ENCODE measurements at places on chromosomes 1 and 21.

GRCh38 chr1:2471587-2472001, 4.5 kb upstream of the PLCH2 start:
- DNase-seq: no peak

DNA sequence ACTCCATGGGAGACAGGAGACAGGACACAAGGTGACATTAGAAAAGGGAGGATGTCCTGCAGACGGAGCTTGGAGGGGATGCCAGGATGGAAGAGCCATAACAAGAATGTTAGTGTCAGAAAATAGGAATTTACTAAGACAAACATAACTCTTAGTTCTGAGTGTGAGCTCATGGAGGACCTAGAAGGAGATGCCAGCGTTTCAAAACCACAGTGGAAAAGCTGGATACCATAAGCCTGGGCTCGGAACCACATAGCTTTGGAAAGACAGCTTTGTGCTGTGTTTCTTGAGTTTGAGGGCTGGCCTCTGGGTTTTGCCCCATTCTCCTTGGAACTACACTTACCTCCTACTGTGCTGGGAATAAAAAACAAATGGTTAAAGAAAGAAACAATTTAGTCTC, 128.4 kb downstream of the S1PR1 start:
- no peak for DNase-seq

DNA sequence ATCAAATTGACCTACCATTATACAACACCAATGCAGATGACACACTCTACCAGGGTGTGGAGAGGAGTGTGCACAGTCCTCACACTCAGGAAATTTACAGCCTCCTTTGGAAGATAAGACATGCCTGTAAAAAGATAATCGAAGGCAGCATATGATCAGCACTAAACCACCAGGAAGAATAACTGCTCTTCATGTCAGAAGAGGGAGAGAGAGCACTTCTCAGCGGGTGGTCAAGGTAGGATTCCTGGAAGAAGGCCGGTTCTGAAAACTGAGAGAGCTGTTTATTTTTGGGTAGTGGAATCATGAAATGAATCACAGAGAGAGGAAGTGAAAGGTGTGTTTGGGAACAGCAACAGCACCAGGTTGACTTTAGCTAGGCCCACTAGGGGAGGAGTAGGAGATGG, 14.0 kb upstream of the ZNF697 start:
- DNase-seq: no peak

DNA sequence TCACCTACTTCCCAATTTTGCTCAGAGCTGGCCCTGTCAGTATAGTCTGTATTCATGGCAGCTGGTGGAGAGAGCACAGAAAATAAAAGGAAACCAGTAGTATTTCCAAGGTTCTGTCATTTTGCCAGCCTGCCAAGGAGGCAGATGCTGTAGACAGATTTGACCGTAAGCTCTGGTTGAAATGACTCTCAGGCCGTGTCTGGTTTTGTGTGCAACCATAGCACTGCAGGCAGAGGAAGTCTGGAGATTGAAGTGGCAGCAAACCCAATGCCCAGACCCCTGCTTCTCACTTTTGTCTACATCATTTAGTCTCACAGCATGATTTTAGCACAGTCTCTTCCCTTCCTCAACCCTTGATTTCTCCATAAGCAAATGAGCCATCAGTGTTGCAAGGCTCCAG, 291.7 kb downstream of the PAPPA2 start:
- DNase-seq: no peak

GRCh38 chr1:174135211-174135610, 24.1 kb upstream of the RABGAP1L start:
- DNase-seq: no peak

- no peak for DNase-seq
Observed at GRCh38 chr1:228020686-228021354, 14.0 kb downstream of the WNT3A start.

GRCh38 chr21:33058527-33058926, 11.4 kb upstream of the OLIG1 start:
- DNase-seq: no peak

DNA sequence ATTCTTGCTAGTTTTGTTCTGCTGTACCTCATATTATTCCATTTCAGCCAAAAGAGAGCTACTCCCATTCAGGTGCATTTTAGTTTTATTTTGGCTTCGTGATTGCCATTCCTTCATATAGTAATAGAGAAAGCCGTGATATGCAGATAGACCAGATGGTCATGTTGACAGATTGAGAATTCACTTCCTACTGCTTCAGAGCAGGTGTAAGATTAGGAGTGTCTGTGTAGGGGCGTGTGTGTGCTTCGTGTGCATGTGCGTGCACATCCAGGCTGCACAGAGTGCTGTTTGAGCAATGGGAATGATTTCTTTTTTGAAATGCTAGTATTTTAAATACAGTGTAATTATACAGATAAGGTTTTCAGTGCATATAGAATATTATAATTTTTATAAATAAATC, 10.3 kb downstream of the NFIA start:
- no peak for DNase-seq

- DNase-seq: no peak
Observed at GRCh38 chr1:103416681-103417286, 108.7 kb upstream of the RNPC3 start.

DNA sequence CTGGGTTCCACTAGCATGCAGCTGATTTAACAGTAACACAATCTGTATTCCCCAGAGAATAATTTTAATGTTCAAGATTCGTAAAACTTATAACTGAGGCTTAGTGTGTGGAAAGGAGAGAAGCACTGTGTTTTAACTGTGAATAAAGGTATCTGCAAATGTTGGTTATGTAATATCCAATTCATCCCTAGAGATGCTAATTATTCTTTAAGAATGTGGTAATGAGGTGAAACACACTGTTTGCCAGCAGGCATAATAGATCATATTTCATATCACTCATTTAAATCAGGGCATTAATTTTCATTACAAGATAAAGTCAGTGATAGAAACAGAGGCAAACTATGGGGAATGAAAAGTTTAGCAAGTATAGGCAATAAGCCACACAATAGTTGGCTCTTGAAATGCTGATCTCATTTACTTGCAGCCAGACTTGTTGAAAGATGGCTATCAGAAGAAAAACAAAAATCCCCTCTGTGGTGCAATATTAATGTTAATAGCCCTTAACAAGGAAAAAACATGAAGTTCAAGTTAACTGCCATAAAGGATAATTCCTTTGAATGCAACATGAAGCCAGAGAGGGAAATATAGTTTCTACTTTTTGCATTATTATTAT, 33.4 kb downstream of the HMCN1 start:
- DNase-seq: no peak

DNA sequence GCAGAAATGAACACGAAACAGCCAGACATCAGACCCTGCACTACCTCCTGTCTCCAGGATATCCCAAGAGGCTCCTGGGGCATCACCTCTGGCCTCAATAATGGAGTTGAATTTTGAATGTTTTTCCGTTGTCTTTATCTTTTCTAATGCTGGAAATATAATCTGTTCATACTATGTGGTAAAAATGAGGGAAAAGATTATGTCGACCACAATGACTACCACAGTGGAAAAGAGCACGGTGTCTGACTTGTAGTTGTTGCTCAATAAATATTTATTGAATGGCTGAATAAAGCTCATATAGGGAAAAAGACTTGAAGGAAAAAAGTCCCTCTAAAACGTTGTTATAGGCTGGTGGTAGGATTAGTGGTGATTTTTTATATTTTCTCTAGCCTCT, 44.6 kb upstream of the ROR1 start:
- DNase-seq: no peak

DNA sequence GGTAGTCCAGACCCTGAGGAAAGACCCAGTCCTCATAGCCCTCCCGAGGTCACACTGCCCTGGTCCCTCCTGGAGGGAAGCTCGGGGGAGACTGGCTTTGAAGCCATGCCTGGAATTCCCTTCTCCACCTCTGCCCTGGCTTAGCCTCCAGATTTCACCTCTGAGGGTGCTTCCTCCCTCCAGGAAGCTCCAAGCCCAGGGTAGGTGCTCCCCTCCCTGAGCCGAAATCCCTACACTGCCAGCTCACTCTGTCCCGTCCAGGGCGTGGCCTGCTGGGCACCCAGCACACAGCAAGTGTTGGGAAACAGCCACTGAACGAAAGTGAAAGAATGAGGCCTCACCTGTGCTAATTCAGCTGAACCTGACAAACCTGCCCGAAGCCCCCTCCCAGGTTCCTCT, 6.0 kb upstream of the TNFRSF25 start:
- no peak for DNase-seq

GRCh38 chr1:65949230-65949626, 156.5 kb downstream of the PDE4B start:
- no peak for DNase-seq

GRCh38 chr1:61362351-61362750, 280.0 kb downstream of the NFIA start:
- DNase-seq: no peak

- no peak for DNase-seq
Observed at GRCh38 chr1:167202049-167202448, 18.6 kb upstream of the POU2F1 start.

- no peak for DNase-seq
Observed at GRCh38 chr1:58035523-58035922, 511.0 kb downstream of the OMA1 start.

DNA sequence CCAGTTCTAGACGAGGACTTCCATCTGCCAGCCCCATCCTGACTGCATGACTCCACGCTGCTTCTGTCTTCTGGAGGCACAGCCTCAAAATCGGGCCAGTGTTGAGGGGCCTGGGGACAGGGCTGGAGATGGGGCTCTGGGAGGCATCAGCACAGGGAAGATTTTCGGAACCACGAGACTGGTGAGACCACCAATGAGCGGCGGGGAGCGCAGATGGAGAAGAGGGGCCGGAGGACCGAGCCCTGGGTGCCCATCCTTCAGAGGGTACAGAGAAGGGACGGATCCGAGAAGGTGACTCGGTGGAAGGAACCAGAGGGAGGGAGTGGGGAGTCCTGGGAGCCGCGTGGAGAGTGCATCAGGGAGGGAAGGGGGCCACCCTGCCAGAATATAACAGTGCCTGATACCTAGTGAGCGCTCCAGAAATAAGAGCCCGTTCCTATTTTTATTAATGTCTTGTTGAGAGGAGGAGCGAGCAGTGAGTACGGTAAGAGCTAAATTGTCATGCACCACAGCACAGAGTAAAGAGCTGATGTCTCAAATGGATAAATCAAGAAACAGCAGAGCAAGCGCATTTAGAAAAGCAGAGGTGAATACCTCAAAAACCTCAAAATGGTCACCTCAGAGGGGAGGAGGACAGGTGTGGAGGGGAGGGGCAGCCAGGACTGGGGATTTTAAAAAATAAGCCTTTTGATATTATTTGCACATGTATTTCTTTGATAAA, 26.2 kb upstream of the KIF26B start:
- no peak for DNase-seq

DNA sequence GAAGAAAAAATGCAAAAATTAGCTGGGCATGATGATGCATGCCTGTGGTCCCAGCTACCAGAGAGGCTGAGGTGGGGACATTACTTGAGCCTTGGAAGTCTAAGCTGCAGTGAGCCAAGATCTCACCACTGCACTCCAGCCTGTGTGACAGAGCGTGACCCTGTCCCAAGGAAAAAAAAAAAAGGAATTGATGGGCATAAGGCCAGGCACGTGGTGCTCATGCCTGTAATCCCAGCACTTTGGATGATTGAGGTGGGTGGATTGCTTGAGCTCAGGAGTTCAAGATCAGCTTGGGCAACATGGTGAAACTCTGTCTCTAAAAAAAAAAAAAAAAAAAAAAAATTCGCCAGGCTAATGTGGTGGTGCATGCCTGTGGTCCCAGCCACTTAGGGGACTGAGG, 55.8 kb upstream of the ATP2B4 start:
- no peak for DNase-seq

DNA sequence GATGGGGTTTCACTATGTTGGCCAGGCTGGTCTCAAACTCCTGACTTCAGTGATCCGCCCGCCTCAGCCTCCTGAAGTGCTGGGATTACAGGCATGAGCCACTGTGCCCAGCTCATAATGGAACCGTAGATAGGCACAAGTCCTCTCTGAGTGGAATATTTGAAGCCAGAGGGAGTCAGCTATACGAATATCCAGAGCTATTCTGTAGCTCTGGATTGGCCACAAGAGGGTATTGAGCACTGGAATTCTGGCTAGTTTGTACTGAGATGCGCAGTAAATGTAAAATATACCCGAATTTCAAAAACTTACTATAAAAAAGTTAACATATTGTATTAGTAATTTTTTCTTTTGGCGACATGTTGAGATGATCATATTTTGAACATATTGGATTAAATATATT, 851 bp upstream of the VPS13D start:
- DNase-seq: no peak

DNA sequence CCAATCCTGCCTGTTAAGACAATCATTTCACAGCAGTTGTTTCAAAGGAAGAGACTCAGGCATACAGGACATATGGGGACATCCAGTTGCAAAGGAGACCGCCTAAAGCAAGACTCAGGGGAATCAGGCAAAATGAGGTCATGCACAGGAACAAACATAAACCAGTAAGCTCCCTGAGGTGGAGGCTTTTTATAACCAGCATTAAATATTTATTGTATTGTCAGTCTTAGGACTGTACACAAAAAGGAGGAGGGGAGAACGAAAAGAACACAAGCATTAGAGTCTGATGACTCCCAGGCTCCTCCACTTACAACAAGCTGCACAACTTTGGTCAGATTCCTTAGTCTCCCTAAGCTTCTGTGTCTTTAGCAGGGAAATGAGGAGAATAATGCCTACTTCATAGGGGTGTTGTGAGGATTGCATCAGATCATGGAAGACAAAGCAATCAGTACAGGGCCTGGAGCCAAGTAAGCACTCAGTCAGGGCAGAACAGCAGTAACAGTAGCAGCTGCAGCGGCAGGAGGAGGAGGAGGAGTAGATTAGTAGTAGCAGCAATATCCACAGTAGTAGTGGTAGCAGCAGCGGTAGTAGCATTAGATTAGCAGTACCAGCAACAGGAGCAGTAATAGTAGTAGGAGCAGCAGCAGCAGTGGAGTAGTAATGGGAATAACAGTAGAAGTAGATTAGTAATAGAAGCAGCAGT, 54.2 kb upstream of the SPATA6 start:
- no peak for DNase-seq

GRCh38 chr1:3501856-3502640, 47.6 kb downstream of the ARHGEF16 start:
- no peak for DNase-seq

GRCh38 chr1:19894218-19894617, 12.0 kb downstream of the OTUD3 start:
- no peak for DNase-seq

Data from SIG-M5 (cell line).